Cerebellum (tissue), 4 donors: ENCODE measurements at places on chromosomes 12 and 14. TPM values are rescaled to one million over a fixed set of nuclear protein-coding genes. Genes with fewer than 3 reads are reported as not detected.

Gene TAS2R46
- 13.9 TPM for total RNA-seq

Gene CLEC2A
- total RNA-seq, result not detected

DNA sequence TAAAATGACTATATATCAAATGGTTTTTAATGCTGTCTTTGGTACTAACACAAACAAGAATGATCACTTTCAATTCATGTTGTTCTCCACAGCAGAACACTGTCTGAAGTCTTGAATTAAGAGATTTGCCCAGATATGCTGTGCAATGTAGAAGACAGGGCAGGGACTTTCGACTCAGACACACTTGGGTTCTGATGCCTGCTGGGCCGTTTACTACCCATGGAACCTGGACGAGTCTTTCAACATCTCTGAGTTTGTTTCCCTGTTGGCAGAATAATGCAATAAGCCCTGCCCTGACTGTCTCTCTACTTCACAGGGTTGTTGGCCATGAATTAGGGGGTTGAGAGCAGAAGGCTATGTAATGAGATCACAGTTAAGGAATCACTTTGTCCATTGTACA, 162.6 kb upstream of the TMPO start:
- no peak for DNase-seq

GRCh38 chr12:105956662-105957457, 181.9 kb downstream of the NUAK1 start:
- DNase-seq, result no peak

GRCh38 chr14:99168330-99168729, 103.7 kb downstream of the BCL11B start:
- no peak for DNase-seq
